GM13977 (cell line): ENCODE measurements at places on chromosomes 4 and X.

GRCh38 chrX:114061226-114061625 lies 522.7 kb upstream of the HTR2C start:
- DNase-seq, result no peak

GRCh38 chrX:110698696-110699095 lies 96.9 kb downstream of the CHRDL1 start:
- no peak for DNase-seq

- no peak for DNase-seq
Measured at GRCh38 chr4:11904846-11905739, 476.4 kb upstream of the HS3ST1 start.

- no peak for DNase-seq
Measured at GRCh38 chrX:51851507-51852085, 41.8 kb upstream of the MAGED1 start.

GRCh38 chr4:52861879-52862616 lies at the start of gene RASL11B:
Gene RASL11B, plus strand, starts transcription at chr4:52862317. Its CDS starts 191 bp downstream, at chr4:52862508.
- DNase-seq, result peak; percentile 98

GRCh38 chrX:38080808-38081207 lies 74.5 kb downstream of the SYTL5 start:
- no peak for DNase-seq

DNA sequence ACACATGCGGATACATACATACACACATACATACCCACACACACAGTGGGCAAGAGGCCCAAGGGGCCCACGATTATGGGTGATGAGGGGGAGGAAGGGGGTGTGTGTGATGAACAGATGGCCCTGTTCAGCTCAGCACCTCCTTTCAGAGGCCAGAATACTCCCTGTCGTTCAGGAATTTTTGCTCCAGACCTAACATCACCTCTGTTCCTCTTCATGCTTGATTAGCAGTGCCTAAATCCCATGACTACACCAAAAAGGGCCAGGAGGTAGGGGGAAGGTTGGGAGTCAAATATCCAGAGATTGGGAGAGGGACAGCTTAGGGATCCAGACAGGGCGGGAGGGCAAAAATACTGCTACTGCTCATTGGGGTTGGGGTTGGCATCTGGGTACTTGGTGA lies 42.7 kb downstream of the SMC1A start:
- no peak for DNase-seq

DNA sequence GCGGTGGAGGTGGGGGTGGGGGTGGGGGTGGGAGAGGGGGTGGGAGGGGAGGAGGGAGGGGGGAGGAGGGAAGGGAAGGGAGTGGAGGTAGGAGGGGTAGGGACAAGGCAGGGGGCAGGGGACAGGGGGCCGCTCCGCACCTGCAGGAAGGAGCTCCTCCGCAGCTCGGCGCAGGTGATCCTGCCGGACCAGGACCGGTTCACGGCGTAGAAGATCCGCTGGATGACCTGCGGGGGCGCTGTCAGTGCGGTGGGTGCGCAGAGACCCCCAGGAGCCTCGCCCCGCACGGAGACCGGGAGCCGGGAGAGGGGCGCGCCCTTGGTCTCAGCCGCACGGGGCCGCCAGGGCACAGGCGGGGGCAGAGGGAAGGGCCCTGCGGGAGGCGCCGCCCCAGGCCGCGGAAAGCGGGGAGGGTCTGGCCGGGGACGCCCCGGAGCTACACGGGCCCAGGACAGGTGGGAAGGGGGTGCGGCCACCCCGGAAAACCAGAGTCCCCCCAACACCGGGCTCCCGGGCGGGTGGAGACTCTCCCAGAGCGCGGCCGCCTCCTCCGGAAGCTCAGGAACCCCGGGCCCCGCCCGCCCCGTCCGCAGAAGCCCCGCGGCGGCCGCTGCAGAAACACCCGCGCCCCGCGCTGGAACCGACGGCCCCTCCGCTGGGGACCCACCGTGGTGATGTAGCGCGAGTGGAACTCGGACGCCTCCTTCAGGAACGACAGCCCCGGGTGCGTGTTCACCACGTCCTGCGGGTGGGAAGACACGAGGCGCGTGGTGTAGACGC lies 27.6 kb upstream of the GTPBP6 start:
- no peak for DNase-seq

- DNase-seq, result no peak
Measured at GRCh38 chrX:129097668-129098067, 425.6 kb downstream of the SMARCA1 start.

DNA sequence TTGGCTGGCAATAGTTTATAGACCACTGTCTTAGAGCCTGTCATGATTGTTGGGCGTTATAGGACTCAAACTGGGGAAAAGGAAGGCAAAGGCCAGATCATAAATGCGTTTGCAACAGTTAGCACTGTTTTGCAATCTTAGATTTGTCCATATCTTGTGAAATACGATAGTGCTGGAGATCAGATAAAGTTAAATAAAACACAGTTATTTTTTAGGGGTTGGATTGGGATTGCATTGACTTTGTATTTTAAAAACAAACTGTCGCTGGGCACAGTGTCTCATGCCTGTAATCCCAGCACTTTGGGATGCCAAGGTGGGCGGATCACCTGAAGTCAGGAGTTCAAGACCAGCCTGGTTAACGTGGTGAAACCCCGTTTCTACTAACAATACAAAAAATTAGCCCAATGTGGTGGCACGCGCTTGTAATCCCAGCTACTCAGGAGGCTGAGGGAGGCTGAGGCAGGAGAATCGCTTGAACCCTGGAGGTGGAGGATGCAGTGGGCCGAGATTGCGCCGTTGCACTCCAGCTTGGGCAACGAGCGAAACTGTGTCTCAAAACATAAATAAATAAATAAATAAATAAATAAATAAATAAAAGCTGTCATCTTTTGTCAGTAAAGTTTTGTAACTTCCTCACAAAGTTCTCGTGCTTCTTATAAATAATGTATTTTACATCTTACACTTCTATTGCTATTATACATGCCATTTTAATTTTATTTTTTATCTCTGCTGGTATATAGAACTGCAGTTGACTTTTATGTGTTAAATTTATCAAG lies 117.2 kb downstream of the KDM6A start:
- DNase-seq, result no peak

DNA sequence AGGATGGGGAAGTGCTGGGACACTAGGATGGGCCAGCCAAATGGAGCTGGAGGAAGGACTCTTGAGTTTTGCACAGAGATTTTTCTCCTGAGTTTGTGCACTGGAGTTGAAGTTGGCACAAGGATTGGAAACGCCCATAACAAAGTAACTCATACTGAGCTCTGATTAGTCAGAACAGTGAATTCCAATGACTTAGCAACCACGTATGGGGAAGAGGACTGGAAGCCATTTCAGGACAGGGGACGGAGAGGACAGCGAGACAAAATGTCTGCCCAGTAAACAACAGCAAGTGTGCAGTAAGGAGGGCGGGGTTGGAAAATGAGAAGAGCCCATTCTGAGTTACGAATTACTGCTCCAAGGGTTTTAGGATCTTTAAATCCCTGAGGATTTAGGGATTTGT lies 5.9 kb downstream of the RIPPLY1 start:
- DNase-seq, result no peak

DNA sequence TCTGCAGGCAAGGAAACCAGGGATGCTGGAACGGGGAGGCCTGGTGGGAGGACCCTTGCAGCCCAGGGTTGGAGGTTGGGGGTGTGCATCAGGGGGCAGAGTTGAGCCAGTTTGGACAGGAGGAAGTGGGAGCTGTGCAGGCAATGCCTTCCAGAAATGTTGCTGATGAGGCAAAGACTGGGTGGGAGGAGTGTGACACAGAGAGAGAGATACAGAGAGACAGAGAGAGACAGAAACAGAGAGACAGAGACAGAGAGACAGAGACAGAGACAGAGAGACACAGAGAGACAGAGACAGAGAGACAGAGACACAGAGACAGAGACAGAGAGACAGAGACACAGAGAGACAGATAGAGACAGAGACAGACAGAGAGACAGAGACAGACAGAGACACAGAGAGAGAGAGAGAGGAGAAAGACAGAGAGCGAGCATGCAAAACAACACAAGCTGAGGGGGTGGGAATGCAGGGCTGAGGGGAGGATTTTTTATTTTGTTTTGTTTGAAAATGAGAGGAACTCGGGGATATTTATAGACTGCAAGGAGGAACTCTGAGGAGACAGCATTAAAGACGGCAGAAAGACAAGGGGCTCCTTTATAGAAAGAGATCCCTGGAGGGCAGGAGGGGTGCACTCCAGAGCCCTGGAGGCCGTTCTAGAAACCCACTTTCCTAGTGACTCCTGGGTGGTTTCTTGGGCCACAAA lies 1.9 kb upstream of the HAUS3 start:
- peak; percentile 44 for DNase-seq

GRCh38 chr4:153257151-153257620 lies 52.9 kb downstream of the TRIM2 start:
- DNase-seq, result no peak

- no peak for DNase-seq
Measured at GRCh38 chrX:30663322-30663721, 10.1 kb downstream of the GK start.

DNA sequence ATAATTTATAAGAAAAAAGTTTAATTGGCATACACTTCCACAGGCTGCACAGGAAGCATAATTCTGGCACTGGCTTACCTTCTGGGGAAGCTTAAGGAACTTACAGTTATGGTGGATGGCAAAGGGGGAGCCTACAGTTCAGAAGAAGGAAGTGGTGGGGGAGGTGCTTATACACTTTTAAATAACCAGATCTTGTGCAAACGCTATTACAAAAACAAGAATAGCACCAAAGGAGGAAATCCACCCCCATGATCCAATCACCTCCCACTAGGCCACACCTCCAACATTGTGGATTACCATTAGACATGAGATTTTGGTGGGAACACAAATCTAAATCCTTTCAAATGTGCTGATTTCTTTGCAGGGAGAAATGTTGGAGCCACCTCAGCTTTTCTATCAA lies 287.7 kb downstream of the CPXCR1 start:
- DNase-seq, result no peak

DNA sequence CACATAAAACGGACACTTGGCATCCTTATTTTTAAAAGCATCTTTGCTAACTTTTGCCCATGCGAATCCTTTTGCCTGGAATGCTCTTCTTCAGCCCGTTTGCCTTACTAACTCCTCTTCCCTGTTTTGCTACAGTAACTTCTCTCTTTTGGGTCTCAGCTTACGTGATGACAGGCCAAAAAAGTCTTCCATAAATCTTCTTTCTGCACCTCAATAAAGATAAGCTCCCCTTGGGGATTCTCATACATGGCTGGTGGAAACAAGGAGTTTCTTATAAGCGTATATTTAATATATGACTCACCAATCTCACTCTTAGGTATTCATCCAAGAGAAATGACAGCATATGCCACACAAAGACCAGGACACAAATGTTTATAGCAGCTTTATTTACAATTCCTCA lies 192.7 kb downstream of the RCHY1 start:
- DNase-seq, result no peak

- peak; percentile 30 for DNase-seq
Measured at GRCh38 chr4:38266616-38267015, 306.4 kb downstream of the PTTG2 start.

GRCh38 chr4:183249854-183250253 lies 70.2 kb downstream of the CLDN22 start:
- peak; percentile 26 for DNase-seq

- DNase-seq, result no peak
Measured at GRCh38 chr4:80076681-80077080, 3.7 kb upstream of the ANTXR2 start.

DNA sequence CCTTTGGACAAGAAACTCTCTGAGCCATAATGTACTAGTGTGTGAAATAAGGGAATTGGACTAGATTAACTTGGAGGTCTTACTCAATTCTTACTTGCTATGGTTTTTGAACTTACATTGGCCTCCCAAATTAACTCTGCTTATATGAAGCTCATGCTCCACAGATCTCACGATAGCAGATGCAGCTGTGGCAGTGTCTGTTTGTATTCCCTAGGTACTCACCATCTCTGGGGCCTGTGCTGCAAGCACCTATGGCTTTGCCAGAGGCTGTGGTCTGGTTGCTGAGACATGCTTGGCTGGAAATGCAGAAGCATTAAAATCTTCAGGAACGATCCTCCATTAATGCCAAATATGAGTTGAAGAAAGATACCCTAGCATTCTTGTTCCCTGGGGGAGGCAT lies 112.8 kb downstream of the MSL3 start:
- no peak for DNase-seq

DNA sequence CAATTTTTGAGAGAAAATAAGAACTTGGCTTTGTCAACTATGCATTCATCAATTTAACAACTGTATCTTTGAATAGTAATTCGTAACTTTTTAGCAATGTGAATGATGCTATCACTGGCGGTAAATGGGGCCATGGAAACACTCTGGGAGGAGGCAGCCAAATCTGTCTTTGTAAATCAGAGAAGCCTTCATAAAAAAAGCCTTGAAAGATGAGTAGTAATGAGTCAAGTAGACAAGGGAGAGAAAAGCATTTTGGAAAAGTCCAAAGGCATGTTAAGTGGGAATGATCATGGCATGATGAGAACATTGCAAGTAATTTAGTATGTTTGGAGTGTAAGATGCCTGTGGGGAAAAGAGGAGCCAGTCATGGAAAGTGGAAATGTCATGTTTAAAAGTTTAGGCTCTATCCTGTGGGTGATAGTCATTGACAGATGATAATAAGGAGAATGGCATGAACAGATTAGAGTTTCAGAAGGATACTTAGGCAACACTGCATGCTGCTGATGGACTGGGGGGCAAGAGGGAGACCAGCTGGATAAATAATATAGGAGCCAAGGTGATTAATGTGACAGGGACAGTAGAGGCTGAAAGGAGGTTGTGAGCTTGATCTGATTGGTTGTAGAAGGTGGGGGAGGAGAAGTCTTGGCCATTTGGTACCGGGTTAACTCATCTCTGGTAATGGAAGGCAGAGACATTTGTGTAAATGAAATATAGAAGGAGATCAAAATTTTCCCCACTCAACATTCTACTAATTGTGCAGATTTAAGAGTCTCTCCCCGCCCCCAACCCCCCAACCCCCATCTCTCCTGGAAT lies 16.3 kb downstream of the SPRY1 start:
- DNase-seq, result no peak

- DNase-seq, result no peak
Measured at GRCh38 chrX:111881715-111882114, 5.7 kb downstream of the TRPC5OS start.

DNA sequence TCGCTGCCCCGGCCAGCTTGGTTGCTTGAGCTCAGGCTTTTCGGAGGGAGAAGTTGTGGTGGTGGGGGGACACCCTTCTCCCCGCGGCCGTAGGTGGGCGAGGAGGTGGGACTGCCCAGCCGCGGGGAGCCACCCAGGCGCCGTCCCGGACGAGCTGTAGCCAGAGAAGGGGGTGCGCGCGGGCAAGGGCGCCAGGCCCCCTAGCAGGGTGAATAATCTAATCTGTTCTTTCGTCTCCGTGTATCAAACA lies 3.1 kb downstream of the MID1IP1 start:
- DNase-seq, result peak; percentile 15

GRCh38 chrX:24491741-24492140 lies 26.7 kb downstream of the PDK3 start:
- no peak for DNase-seq

- DNase-seq, result no peak
Measured at GRCh38 chr4:38510201-38510600, 153.8 kb upstream of the KLF3 start.

GRCh38 chr4:85496126-85496849 lies 21.3 kb downstream of the ARHGAP24 start:
- DNase-seq, result no peak
